ENCODE measurements at places on chromosomes 7 and 10.

DNA sequence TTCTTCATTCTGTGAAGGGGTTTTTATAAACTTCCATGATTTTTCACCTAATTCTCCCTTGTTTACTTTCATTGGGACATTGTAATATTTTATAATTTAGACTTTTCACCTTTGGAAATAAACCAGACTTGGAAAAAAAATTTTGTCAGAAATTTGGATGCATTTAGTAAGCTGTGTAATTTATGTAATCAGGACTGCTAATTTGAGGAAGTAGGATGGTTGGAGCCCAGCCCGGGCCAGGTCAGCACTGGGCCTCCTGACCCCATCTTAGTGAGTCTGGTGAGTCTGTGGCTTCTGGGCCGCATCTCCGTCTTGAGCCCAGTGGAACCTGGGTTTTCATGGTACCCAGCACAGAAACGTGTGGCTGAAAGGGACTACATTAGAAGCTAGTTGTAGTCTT lies 27.6 kb upstream of the ZNF32 start:
- no peak for DNase-seq

GRCh38 chr7:75875113-75876080 lies 3.4 kb upstream of the RHBDD2 start:
- no peak for DNase-seq

GRCh38 chr7:38413784-38414183 lies 140.3 kb upstream of the TARP start:
- no peak for DNase-seq

DNA sequence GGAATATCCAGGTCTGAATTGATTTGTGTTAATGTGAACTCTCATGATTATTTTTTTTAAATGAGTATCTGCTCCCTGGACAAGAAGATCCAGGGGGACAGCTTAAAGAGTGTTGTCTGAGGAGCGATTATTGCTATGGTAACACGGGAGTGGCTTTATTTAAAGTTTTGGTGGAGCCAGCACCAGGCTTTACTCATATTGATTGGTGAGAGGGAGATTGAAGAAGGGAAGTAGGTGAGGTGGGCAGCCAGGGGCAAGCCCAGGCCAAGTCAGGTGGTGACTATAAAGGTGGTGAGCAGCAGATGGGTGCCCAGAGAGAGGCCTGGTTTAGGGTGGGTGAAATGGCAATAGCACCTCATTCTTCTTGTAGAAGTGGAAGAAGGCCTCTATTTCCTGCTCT lies 10.2 kb upstream of the AGR2 start:
- DNase-seq = no peak

GRCh38 chr10:17668435-17669184 lies 24.7 kb downstream of the STAM start:
- no peak for DNase-seq

- DNase-seq = no peak
Measured at GRCh38 chr7:89170628-89171027, 375.1 kb upstream of the TEX47 start.

DNA sequence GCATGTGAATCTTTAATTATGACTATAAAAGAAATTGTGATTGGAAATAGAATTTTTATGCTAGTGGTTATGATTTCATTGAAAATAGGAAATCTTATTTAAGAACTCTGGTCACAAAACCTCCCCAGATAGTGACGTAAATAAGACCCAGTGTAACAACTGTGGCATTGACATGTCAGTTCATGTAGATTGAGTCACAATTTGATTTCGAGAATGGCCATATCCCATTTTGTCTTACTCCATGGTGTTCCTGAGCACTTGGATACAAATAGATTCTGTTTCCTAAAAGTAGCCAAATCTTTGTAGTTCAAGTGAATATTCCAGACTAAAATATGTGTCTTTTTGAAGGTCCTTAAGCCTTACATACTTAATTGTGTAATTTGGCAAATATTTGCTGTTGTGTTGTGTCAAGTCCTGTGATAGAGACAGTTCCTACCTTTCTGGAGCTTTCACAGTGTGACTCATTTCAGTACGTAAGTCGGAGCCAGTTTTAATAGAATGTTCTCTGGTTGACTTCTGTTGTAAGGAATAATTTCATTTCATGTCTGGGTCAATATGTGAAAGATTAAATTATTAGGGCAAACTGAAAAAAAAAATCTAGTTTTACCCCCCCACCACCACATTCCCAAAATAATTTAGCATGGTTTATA lies 37.1 kb upstream of the TOMM7 start:
- no peak for DNase-seq

All from esophagus squamous epithelium (tissue), 5 donors.